ENCODE measurements at places on chromosomes 6 and 20.

GRCh38 chr20:32609993-32610392 lies 24.9 kb upstream of the NOL4L start:
- DNase-seq, result no peak

- no peak for DNase-seq
Measured at GRCh38 chr6:41214559-41215238, 13.4 kb upstream of the TREML4 start.

- no peak for DNase-seq
Measured at GRCh38 chr6:69294862-69295261, 501.9 kb downstream of the LMBRD1 start.

- no peak for DNase-seq
Measured at GRCh38 chr6:5073992-5074391, 11.1 kb upstream of the PPP1R3G start.

DNA sequence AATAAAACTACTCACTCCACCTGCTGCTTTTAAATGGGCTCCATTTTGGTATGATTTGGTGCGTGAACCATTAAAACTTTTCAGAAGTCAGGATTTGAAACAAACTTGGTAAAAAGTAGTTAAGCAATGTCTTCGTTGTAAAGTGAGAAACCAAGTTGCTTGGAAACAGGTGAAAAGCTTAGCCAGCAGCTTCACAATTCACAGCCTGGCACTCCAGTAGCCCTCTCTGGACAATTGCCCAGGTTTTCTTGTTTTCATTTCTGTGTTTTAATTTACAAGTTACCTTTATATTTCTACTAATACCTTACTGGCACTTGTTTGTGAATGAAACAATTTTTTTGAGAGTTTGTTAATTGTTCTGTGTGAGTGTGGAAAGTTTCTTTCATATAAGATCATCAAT lies 12.8 kb downstream of the NT5E start:
- no peak for DNase-seq

DNA sequence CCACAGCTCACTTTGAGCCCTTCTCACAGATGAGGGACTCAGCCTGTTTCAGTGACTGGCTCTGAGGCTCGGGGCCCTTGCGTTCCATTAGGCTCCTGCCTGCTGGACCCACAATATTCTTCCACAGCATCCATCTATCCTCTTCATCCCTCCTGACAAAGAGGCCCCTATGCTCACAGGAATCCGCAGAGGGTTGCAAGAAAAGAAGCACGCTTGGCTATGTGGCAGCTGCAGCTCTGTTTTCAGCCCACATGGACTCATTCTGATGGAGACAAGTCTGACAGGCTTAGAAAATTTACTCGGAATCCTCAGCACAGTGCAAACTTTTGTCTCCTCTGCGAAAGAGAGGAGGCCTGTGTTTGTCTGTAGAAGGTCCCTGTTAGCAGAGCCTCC lies 207.5 kb downstream of the SYNDIG1 start:
- DNase-seq, result no peak

DNA sequence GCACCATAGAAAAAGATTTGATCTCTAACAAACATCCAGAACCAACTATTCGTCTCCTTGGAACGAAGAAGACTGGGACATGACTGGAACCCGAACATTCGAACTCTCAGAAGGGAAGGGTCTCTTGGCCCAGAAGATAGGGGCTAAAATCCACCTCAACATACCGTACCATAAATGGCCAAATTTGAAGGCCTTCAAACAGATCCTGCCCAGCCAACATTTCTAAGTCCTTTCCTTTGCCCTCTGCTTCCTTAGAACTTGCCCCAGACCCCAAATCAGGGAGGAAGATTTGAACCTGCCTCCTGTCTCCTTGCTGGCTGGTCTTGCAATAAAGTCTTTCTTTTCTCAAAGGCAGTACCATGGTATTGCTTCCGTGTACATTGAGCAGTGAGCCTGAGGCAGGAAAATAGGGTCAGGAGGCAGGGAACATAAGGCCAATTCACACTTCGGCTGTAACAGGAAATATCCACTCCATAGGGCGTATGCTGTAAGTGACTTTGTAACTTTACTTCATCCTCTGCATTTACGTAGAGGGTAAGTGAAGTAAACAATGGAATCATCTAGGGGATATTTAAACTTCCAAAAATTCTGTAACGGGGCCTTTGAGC lies 1.8 kb upstream of the PXDC1 start:
- DNase-seq, result no peak
